ENCODE measurements at places on chromosomes 11 and 22.

GRCh38 chr11:78187366-78188285, 800 bp downstream of the KCTD21 start:
- peak; percentile 71 for DNase-seq

GRCh38 chr22:47629273-47629711, 866.8 kb downstream of the TBC1D22A start:
- no peak for DNase-seq

DNA sequence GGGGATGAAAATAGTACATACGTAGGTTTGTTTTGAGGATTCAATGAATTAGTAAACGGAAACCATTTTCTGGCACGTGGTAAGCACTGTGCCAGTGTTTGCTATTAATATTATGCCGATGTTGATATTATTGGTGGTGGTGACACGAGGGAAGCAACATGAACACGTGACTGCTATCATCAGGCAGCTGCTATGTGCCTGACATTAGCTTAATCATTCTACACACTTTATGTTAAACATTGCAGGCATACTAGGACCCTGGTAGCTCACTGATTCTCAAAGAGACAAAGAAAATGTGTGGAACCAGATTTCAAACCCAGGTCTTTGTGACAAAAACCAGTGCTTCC, 656 bp downstream of the SRRD start:
- DNase-seq: peak; percentile 47

DNA sequence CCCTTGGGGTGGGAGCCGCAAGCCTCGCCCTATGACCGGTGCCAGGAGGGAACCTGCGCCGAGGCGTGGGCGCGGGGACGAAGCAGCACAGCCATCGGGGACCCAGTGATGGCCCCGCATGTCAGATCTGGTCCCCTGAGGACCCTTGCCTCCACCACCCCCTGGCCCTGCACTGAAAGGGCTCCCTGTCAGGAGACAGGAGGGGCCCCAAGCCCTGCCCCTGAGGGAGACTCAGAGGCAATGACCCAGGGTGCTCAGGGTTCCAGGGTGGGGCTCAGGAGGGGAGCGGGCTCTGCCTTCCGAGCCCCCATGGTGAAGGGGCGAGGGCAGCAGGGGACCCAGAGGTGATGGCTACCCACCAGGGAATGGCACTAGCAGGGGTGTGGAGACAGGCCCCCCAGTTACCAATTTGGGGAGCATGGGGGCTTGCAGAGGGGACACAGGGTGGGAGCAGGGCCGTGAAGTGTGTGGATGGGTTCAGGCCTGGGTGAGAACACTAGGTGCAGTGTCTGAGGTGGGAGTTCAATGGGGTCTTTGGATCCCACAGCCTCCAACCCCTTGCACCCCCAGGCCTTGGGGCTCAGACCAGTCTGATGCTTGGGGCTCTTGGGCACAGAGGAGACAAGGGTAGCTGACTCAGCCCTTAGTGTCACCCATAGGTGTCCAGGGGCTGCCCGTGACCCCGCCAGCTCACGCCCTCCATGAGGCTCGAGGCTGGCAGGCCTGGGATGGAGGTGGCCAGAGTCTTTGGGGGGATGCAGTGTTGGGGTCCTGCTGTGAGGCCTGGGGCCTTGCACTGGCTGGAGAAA, 499 bp downstream of the LRRC56 start:
- DNase-seq: no peak

DNA sequence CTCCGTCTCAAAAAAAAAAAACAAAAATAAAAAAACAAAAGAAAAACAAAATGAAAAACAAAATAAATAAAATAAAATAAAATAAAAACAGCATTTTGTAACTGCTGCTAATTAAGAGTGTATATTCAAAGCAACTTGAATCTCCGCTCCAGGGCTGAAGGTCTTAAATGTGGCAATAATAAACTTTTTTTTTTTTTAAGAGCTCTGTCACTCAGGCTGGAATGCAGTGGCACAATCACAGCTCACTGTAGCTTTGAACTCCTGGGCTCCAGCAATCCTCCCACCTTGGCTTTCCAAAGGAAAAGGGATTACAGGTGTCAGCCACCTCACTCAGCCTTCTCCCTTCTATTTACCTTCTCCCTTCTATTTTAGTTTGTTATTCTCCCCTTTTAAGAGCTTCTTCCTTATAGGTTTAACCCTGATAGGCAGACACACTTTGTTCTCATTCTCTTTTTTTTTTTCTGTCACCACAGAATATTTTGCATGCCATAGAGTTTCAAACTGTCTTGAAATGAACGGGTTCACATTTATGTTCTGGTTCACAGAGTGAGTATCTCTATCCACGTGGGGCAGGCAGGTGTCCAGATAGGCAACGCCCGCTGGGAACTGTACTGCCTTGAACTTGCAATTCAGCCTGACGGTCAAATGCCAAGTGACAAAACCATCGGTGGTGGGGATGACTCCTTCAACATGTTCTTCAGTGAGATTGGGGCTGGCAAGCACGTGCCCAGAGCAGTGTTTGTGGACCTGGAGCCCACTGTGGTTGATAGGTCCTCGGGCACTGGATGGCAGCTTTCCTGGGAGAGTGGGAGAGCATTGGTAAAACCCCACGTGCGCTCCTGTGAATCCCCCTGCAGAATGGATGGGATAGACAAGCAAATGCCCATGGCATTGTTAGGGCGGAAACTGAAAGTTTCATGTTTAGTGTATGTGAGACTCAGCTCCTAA, 19.4 kb downstream of the LRRC74B start:
- no peak for DNase-seq

DNA sequence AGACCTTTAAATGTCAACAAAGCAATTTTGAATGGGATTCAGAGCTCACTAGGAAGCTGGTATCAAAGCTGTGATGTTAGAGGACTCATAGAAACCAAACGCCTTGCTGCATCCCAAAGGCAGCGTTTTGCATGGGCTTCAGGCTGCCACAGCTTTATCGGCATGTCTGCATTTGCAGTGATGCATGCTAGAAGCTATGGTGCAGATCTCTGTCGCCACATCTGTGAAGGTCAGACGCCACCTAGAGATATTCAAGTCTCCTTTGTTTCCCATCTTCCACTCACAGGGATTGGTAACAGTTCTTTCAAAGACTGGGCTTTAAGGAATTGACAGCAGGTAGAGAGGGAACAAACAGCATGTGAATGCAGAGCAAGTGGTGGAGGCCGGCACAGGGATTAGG, 47.8 kb downstream of the NTM start:
- DNase-seq: no peak

DNA sequence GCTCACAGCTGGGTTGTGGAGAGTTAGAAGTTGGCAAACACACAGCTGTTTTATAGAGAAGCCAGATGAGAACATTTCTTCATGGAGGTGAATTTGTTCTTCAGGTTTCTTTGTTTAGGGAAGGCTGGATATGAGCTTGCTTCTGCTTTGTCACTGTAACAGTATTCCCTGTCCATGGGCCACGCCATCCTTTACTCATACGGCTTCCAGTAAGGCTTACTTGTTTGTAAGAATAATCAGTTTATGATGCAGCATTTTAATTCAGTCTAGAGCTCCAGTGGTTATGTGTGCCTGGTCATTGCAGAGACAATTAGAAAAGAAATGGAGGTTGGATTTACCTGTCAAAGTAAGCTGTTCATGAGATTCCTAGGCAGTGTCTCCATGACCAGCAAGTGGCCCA, 131.8 kb downstream of the TRIM44 start:
- no peak for DNase-seq

- DNase-seq: no peak
Measured at GRCh38 chr22:35657571-35658312, 9.5 kb downstream of the APOL6 start.

DNA sequence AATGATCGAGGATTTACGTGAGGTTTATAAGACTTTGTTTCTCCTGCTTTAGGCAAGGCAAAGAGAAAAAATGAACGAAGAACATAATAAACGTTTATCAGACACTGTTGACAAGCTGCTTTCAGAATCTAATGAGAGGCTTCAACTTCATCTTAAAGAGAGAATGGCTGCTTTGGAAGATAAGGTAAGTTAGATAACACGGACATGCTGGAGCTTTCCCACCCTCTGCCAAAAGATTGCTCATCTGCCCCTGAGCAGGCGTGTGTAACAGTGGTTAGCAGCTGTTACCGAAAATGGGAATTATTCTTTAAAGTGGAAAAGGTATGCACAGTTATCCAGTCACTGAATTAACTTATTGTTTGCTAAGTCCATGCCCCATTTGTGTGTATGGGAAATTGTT, 62.8 kb upstream of the CTTN start:
- no peak for DNase-seq

DNA sequence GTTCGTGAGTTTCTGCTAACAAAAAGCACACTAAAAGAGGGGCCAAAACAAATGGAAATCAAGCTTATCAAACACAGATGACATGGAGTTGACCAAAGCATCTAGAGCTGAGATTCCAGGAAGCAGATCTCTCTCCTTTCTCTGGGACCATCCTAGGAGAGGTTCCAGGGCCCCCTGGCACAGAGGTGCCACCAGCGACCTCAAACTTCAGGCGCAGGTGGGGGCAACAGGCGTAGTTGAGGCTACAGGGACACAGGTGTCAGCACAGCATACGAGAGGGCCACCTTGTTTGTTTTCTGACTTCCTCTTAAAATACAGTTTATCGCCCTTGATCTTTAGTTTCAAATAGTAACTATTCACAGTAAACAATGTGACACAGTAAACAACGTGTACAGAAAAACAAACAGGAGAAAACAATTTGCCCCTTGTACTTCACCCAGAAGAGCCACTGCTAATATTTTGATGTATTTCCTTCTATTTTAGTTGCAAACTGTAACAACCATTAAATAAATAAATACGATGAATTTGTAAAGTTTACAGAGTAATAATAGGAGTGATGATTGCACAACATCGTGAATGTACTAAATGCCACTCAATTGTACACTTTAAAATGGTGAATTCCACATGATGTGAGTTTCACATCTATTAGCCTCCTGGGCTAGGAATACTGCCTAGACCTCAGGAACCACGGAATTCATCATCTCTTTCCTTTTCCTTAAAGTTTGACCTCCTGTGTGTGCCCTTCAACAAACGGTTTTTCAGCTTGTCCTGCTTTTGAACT, 52.2 kb downstream of the IGLL5 start:
- DNase-seq: no peak

- DNase-seq: no peak
Measured at GRCh38 chr11:64861227-64861975, 16.9 kb upstream of the CDC42BPG start.

- DNase-seq: peak; percentile 11
Measured at GRCh38 chr22:20013382-20013871, 3.2 kb downstream of the ARVCF start.

GRCh38 chr11:68825571-68825970, 16.1 kb downstream of the CPT1A start:
- peak; percentile 54 for DNase-seq

- DNase-seq: no peak
Measured at GRCh38 chr11:134464981-134465730, 53.1 kb upstream of the B3GAT1 start.

DNA sequence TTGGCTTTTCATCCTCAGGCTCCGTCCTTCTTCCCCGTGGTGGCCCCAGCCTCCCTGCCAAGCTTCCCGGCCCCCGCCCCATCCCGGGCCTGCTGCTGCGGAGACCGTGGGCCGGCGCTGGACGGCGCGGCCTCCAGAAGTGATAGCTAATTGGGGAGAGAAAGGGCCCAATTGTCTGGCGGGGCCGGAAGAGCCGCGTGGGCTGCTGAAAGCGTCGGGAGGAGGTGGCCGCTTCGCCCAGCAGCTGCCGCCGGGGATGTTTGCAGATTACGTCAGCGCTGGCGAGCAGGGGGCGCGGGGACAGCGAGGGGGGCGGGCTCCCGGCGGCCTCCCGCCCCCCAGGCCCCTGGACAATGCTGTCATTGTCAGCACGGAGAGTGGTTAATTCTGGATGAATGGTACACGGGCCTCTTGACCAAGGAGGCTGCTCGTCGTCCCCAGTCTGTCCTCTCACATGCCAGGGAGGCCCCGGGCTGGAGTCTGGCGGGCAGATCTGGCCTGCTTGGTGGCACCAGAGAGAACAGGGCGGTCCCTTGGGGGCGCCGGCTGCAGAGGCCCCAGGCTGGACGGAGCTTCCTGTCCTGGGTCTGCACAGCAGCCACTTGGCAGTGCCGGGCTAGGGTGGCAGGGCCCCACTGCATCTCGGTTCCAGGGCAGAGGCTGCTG, 1.6 kb downstream of the SMIM38 start:
- no peak for DNase-seq

DNA sequence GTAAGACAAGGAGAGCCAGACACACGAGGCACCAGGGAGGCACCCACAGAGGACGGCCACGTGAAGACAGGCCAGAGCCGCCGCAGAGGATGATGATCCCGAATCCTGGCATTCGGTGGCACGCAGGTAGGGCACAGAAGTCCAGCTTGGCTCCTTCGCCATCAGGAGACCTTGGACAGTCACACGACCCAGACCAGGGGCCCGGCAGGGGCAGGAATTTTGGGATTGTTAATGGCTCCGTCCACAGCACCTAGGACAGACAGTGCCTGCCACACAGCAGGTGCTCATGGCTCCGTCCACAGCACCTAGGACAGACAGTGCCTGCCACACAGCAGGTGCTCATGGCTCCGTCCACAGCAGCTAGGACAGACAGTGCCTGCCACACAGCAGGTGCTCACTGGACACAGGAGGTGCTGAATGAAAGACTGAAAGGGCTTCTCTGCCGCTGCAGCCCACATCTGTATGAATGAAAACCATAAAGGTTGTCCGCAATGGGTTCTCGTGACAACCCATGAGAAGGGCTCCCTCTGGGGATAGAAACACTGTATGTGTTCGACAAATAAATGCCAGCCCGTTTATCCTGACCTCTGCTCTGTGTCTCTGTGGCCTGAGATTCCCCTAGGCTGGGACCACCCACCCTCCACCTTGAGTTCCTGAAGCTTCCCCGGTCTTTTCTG, 341.6 kb downstream of the CTTN start:
- DNase-seq: no peak

GRCh38 chr11:131409345-131409744, 38.9 kb downstream of the NTM start:
- DNase-seq: no peak

- DNase-seq: no peak
Measured at GRCh38 chr11:44817207-44817949, 90.6 kb downstream of the TSPAN18 start.

DNA sequence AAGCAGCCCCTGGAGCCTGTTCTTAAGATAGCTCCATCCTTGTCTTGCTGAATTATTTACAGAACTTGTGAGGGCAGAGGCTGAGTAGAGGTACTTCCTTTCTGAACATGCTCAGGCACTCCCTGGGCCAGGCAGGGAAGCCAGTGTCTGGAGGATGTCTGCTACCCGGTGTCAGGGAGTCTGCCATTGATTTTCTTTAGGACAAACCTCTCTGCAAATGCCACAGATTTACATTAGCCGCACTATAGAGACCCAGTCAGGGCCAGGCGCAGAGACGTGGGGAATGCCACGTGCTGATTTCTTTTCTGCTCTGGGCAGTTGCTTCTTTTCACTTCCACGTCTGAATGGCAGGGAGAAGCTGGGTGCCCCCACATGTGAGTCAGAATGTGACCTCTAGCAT, 585.5 kb downstream of the NTM start:
- no peak for DNase-seq

- peak; percentile 85 for DNase-seq
Measured at GRCh38 chr11:74011360-74012073, 2.6 kb upstream of the UCP3 start.

GRCh38 chr22:29883775-29884097, 762 bp downstream of the MTMR3 start:
- no peak for DNase-seq

Data from CD4-positive, alpha-beta T cell treated with Interleukin-2 at 100 ng/mL for 4 hours (primary cell).